Neural progenitor cell (in vitro differentiated cells): ENCODE measurements at places on chromosomes 2 and 18.

DNA sequence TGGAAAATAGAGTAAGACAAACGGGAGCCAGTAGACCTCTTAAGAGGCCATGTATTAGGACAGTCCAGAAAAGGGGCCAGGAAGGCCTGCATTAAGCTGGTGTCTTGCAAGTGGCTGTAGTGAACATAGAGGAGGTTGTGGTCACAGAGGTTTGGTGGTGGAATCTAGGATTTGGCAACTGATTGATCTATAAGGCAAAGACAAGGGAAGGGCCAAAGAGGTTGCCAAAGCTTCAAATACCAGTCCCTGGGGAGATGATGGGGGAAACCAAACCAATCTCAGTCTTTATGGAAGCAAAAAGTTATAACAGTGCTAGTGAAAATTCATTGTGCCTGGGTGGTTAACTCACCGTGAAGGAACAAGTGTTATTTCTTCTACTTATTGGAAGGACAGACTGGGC is 28.7 kb upstream of the RTN4 start:
- no peak for DNase-seq

DNA sequence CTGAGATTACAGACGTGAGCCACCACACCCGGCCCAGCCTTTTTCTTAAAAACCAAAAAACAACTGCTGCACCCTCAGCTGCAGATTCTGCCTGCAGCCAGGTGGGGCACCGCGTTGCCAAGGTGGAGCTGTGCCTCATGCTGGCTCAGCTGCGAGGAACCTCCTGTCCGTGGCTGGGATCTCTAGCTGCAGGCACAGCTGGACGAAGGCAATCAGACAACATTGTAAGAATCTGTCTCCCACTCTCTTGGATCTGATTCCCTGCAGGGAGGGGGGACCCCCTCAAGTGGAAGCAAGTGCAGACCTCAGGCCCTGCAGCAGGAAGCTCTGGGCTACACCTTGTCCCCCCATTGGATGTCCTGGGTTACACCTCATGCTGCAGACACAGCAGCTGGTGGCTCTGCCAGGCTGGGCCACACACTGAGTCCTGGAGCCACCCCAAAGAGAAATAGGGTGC is 24.1 kb downstream of the CIDEA start:
- DNase-seq, result peak; percentile 38

DNA sequence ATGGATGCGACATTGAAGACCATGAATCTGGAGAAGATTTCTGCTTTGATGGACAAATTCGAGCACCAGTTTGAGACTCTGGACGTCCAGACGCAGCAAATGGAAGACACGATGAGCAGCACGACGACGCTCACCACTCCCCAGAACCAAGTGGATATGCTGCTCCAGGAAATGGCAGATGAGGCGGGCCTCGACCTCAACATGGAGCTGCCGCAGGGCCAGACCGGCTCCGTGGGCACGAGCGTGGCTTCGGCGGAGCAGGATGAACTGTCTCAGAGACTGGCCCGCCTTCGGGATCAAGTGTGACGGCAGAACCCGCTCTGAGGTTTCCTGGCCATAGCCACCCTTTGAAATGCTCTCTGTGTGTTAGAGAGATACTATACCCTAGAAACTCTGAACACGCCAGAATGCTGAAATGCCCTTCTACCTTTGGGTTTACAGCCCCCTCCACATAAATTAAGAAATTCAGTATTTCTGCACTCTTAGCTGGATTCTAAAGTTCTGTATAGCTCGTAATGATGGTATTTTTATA is 659 bp downstream of the CHMP1B start:
- DNase-seq, result peak; percentile 51

DNA sequence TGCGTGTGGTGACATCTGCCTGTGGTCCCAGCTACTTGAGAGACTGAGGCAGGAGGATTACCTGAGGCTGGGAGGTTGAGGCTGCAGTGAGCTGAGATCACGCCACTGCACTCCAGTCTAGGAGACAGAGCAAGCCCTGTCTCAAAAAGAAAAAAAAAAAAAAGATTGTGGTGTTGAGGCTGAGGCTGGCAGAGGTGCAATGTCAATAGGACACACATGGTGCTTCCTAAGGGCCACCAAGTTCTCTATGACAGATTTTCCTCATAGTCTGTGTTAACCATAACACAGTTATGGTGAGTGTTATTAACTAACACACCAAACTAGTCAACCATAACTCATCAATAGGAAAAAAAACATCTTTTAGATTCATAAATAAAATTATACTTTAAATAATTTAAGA is 494.4 kb downstream of the TMX3 start:
- no peak for DNase-seq

GRCh38 chr2:23410596-23410995 is 25.6 kb downstream of the KLHL29 start:
- no peak for DNase-seq

GRCh38 chr2:48954311-48954710 is 198.8 kb upstream of the LHCGR start:
- no peak for DNase-seq

- DNase-seq, result no peak
These were observed 92.1 kb upstream of the PIK3C3 start for GRCh38 chr18:41862921-41863320.

GRCh38 chr2:19893520-19894133 is 8.2 kb downstream of the TTC32 start:
- DNase-seq, result no peak

GRCh38 chr2:144515696-144516410 is 4.1 kb downstream of the ZEB2 start:
- peak; percentile 66 for DNase-seq

DNA sequence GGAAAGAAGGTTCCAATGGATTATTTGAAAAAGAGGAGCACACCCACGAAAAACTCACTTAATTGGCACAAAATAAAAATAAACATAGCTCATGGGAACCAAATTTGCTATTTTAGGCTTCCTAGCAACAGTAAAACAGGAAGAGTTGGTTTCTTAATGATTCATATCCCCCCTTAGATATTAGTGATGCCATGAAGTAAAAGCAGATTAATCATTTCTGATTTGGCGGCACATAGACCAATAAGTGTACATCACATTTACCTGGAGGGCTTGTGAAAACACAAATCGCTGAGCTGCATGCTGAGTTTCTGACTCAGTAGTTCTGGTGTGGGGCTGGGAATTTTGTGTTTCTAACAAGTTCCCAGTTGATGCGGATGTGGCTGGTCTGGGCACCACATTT is 260.4 kb downstream of the SLC4A3 start:
- no peak for DNase-seq

- DNase-seq, result no peak
These were observed 21.2 kb downstream of the STAMBP start for GRCh38 chr2:73850009-73850408.
